Activated CD4-positive, alpha-beta T cell treated with anti-CD3 and anti-CD28 coated beads, Interleukin-2, amount 50 U/mL, for 16 hours (primary cell): ENCODE measurements at places on chromosomes 4 and X.

DNA sequence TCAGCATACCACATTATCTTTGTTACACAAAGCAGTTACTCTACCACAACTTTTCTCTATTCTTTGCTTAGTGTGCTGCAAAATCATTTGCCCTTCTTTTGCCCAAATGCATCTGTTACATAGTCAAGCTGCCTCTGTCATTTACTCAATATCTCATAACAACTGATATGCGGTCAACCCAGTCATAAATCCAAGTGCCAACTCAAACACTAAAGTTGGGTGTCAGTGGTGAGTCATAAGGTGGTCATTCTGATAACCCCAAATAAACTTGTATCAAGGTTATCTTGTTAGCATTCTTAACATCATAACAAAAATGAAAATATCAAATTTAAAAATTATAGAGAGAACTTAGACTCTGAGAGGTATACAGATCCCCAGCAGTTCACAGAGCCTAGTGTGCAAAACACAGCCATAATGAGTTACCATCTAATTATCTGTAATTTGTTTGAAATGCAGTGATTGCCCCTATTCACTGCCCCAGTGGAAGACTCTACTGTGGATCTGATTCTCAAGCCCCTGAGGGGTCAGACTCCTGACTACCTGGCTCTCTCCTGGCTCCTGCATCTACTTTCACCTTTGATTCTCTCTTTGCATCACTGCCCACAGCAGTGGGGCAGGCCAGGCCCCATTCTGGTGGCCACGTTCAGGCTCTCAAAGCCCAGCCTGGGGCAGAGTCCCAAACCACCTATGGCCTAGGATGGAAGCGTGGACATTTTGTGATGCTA is 29.2 kb downstream of the TBC1D9 start:
- peak; percentile 14 for DNase-seq

- DNase-seq: no peak
Observed at GRCh38 chrX:17081511-17081910, 135.1 kb downstream of the REPS2 start.

DNA sequence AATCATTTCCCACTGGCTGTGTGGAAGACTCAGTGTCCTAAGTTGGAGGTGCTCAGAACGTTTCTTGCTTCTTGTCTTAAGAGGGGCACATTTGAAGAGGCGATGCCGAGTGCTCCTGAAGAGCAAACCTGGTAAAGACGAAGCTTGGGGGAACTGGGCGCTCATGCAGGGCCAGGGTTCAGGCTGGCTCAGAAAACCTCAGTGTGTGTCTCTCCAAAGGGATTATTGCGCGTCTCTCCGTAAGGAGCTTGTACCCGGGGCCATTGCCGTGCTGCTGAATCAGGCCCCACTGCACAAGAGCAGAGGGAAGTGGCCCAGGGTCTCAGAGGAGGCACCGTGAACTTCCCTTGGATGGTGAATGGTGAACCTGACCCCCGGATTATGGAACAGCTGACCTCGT is 44.4 kb downstream of the PSAPL1 start:
- no peak for DNase-seq

GRCh38 chr4:163489929-163490328 is 4.6 kb upstream of the TMA16 start:
- no peak for DNase-seq

GRCh38 chr4:2934077-2934812 is 29.0 kb downstream of the NOP14 start:
- peak; percentile 45 for DNase-seq

GRCh38 chr4:173121076-173121561 is 47.5 kb upstream of the GALNT7 start:
- DNase-seq: no peak

GRCh38 chr4:138223231-138223910 is 18.8 kb downstream of the SLC7A11 start:
- DNase-seq: no peak

DNA sequence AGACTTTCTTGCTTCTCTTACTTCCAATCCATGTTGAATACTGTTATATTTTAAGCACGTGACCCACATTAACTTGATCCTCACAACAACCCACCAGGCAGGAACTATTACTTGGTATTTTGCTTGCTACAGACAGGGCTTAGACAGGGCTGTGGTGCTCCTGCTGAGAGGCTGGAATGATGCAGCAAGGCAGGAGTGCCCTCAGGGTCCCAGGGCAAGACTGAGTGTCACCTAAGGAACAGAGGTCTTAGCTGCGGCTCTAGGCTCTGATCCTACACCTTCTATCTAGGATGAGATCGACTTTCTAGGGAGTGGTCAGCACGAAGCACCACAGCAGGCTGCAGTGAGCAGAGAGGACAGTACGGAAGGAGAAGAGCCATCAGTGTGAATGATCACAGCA is 20.0 kb downstream of the TAPT1 start:
- DNase-seq: no peak

DNA sequence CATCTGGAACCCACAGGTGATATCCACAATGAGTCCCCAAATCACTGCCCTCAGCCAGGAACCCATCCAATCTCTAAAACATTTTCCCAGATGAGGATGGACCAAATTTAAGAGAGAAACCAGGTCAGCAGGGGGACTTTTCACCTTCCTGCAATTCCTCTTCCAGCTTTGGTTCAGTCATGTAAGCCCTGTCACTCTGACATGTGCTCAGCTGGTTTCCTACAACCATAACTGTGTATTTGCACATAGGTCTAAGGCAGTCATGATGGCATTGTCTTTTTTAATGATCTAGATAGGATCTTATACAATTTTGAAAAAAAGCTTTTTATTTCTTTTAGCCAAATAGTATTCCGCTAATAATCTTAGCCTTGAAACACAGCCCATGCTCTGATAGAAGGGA is 6.5 kb downstream of the CXXC4 start:
- DNase-seq: no peak

DNA sequence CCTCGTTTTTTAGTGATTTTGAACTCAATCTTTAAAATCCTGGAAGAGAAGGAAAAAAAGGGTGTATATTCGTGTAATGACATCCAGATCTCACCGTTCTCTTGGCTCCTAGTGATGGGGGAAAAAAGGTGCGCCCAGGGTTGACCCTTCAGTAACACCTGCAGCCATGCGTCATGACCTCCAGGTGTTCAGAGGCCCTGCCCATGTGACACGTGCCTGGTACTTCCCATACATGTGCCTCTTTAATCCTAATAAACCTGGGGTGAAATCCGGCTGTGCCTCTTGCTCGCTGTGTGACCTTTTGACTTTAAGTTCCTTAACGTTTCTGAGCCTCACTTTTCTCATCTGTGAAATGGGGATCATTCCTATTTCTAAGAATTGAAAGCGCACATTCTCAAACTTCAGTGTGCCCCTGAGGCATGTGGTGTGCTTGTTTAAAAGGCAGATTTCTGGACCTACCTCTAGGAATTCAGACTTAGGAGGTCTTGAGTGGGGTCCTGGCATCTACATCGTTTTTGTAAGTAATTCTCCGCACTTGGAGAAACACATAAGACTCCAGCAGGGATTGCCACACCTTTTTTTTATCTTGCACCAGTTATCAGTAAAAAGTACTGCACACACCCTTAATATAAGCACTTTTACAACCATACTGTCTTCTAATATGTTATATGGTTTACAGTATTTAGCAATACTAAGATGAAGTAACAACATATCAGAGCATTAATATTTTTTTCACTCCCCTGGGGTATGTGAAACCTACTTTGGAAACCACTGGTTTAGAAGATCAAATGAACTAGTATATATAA is 90.1 kb downstream of the RELL1 start:
- DNase-seq: no peak

DNA sequence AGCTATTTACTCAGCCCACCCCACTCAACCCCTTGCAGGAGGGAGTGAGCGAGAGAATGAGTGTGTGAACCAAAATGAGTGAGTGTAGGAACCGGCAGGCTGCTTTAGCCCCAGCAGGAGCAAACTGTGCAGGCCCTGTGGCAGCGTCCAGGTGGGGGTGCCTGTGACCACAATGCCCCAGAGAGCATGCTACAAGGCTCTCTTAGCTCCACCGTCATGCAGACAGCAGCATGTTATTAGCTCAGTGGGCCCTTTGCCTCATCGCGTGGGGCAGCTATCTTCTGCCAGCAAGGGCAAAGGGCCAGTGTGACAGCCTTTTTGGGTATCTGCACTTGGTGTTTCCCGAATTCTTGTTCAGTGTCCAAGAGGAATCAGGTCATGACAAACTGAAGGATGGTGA is 271.3 kb downstream of the GPM6A start:
- DNase-seq: no peak

DNA sequence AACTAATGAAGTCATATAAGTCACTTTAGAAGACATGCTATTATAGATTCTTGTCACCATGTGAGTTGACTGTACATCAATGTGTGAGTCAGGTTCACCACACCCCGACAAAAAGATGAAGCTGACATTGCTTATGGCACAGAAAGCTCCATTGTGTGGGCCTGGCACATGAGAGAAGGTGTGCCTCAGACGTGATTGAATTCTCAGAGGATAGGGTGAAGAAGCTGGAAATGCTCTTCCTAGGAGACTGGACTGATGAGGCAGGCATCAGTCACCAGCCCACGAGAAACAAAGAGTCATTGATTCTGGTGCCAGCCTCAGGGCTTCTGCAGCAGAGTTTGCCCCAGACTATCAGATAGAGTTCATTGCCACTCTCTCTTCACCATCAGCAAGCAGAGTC is 35.9 kb upstream of the LRAT start:
- no peak for DNase-seq

DNA sequence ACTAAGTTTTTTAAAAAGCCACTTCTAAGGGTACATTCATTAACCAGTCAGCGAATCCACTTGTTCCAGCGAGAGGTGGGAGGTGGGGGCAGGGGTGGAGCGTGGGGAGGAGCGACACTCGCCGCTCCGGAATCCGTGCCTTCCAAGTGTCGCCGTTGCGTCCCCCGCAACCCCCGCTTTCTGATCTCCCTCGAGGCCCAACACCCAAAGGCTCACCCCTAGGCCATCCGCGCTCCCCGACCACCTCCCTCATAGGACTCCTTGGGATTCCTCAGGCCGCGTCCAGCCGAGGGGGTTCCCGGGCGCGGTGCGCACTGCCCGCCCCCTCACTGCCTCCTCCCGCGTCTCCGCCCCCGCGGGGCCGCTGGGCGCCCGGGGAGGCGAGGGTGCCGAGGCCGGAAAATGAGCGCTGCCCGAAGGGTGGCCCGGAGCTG is 108.1 kb upstream of the STOX2 start:
- DNase-seq: no peak

- DNase-seq: peak; percentile 59
Observed at GRCh38 chr4:15729910-15730533, 27.2 kb downstream of the BST1 start.

GRCh38 chr4:123856689-123857545 is 460.3 kb downstream of the SPRY1 start:
- DNase-seq: no peak

- DNase-seq: no peak
Observed at GRCh38 chrX:1165535-1166196, 46.8 kb downstream of the CRLF2 start.

- DNase-seq: no peak
Observed at GRCh38 chr4:121738780-121739535, 26.0 kb downstream of the SMIM43 start.

GRCh38 chrX:16087076-16087475 is 36.3 kb upstream of the GRPR start:
- DNase-seq: no peak

- DNase-seq: no peak
Observed at GRCh38 chr4:79413886-79414285, 5.9 kb upstream of the GK2 start.

GRCh38 chr4:88746206-88746605 is 48.6 kb upstream of the NAP1L5 start:
- DNase-seq: no peak

- DNase-seq: no peak
Observed at GRCh38 chr4:102180046-102180445, 165.2 kb downstream of the SLC39A8 start.

DNA sequence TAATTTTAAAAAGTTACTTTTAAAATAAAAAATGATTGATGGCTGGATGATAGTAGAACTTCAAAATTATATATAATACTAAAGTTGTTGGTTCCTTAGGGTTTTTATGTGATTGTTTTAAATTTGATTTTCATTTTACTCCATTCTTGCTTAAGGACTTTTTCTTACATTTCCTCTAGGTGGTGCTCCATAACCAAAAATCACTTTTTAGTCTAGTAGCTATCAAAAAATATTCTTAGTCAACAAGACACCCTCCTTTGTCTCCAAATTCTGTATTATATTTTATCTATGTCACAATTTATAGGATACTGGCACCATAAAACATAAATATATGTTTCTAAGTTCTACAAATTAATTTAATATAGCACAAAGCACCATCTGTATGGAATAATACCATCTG is 67.2 kb upstream of the BRWD3 start:
- peak; percentile 41 for DNase-seq

DNA sequence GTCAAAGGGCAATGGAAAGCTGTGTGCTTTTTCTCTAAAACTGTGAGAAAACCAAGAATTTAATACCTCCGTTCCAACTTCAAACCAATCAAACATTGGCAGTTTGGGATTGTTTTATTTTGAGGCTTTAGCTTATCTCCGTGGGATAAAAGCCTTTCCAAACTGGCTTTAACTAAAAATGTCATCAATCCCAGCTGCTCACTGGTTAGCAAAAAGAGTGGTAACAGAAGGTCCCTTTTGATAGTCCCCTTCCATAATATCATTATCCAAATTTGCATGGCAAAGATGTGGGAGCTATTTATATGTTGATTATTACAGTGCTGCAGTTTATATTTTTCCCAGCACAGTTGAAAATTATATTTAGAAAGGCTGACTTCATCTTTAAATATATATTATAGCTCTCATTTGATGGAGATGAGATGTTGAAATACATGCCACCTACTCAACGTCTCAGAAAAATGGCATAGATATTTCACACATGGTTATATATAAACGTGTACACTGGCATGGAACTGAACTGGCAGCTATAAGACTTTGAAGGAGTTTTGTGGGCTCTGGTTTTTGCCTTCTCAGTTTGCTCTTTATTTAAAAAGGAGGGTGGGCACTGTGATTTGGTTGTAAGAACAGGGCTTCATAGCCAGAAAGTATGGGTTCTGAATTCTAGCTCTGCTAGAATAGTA is 707.1 kb upstream of the SLIT2 start:
- no peak for DNase-seq

- DNase-seq: peak; percentile 92
Observed at GRCh38 chrX:1453951-1454785, 1.5 kb upstream of the ASMTL start.

DNA sequence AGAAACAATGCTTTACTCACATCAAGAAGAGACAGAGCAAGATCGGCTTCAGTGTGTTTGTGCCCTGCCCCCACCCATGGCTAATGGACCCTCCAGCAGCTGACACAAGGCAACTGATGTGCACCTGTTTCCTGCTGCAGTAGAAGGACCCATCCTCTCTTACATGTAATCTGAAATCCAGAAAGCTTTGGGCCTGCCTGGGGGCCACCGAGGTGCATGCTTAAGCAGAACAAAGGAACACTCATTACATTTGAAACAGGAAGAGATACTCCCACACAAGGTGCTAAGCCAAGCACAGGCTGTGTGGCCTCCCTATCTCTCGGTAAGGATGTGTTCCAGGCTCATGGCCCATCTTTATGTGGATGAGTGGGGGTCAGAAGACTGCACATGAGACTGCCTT is 338.0 kb downstream of the SPOCK3 start:
- DNase-seq: no peak

GRCh38 chr4:76311896-76312331 is 5.4 kb downstream of the STBD1 start:
- no peak for DNase-seq

GRCh38 chr4:15691346-15692135 is 9.9 kb downstream of the FAM200B start:
- DNase-seq: no peak
